ENCODE measurements at places on chromosomes 13 and 19. TPM values are rescaled to one million over a fixed set of nuclear protein-coding genes. Genes with fewer than 3 reads are reported as not detected.

DNA sequence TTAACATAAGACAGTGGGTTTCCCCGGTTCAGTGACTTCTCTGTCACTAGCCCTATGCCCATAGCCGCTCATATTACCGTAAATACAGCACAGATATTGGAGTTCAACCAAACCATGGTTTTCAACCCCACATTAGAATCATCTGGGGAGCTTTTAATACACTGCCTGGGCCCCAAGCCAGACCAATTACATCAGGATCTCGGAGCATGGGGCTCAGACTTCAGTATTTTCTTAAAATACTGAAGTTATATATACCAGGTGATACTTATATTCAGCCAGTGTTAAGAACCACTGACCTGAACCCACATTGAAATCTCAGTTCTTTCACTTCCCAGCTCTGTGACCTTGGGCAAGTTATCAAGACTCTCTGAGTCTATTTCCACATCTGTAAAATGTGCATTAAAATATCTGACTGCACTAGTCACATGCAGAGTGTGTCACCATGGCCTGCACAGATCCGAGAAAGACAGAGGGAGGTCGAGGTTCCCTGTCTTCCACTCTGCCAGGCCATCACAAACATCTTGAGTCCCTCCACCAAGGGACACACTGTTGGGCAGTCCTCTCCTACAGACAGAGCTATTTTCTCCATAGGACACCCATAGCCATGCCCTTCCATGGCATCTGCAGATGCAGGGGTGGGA is 32.2 kb upstream of the IPO5 start:
- no peaks in the 10 kb centered on the region for H3K4me1 ChIP-seq
- H3K27me3 ChIP-seq = no peaks in the 10 kb centered on the region
- DNase-seq = no peak
- H3K36me3 ChIP-seq = no peaks in the 10 kb centered on the region

Gene MPND
- 20.3 TPM for total RNA-seq

DNA sequence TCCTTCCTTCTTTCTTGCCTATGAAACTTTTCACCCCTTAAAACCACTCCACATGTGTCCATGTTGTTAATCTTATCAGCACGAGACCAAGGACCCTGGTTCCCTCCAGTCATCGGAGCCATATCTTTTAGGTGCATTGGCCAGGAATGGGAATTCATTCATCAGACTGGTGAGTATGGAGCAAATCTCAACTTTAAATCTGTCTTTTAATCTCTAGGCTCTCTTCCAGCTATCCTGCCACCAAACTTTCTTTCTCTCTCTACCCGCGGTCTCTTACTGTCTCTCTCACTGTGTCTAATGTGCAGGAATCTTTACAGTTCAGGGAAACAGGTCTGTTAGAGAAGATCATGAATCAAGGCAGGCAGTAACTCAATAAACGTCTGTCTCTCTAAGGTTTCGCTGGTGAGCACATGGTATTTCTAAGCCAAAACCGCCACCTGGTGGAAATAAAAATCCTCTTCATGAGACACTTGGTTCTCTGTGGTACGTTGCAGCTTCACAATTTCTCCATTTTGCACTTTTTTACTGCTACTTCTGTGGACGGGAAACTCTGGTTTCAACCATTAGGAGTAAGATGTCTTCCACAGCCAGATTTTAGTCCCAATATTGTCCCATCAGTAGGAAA is 16.1 kb downstream of the LGALS16 start:
- H3K4me3 ChIP-seq = no peak overlapping the region
- no peak overlapping the region for H3K27ac ChIP-seq
- H3K4me1 ChIP-seq = no peaks in the 10 kb centered on the region
- H3K36me3 ChIP-seq = no peaks in the 10 kb centered on the region
- peaks cover 5% of the 10 kb centered on the region for H3K27me3 ChIP-seq

Gene SIGLEC11
- 0.37 TPM for total RNA-seq

Gene NLRP5
- total RNA-seq = not detected

DNA sequence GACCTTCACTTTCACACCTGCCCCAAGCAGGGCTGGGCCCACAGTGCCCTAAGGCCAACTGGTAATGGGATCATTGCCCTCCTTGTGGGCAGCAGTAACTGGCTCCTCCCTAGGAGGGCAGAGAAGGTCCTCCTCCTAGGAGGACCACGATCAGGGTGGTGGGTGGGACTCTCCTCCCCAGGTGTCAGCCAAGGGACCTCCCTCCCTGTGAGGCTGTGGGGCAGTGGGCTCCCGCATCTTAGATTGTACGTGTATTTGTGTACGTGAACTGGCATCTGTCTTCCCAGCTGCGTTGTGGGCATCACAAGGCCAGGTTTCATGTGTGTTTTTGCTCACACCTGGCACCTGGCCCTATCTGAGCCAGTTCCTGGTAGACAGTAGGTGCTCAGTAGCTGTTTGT is 111.8 kb downstream of the SOX1 start:
- H3K27me3 ChIP-seq = no peaks in the 10 kb centered on the region
- H3K36me3 ChIP-seq = no peaks in the 10 kb centered on the region
- H3K4me3 ChIP-seq = no peak overlapping the region
- H3K27ac ChIP-seq = no peak overlapping the region
- no peaks in the 10 kb centered on the region for H3K4me1 ChIP-seq
- DNase-seq = no peak

Measured in heart left ventricle (tissue), 16 donors.